Stimulated activated CD8-positive, alpha-beta memory T cell treated with anti-CD3 and anti-CD28 coated beads, Interleukin-7, amount 100 ng/mL, for 4 hours (primary cell): ENCODE measurements at places on chromosomes 2 and 18.

GRCh38 chr2:192208848-192209247 lies 14.1 kb upstream of the TMEFF2 start:
- no peak for DNase-seq

DNA sequence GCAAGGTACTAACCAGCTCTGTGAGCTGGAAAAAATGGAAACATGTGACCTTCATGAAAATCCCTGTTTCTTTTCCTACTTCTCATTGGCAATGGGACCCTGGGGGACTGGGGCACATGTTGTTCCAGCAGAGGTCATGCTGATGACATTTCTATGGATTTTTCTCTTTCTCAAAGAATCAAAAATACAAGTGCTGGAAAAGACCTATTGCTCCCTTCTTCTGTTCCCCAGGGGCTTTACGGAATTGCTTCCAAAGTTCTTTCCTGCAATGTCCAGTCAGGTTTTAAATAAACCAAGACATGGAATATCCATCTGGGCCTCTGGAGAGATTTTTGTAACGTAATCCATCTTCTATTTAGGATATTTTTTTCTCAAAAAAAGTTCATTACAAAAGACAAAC lies 1006.1 kb upstream of the CELF4 start:
- no peak for DNase-seq

GRCh38 chr2:120344214-120344975 lies 1.5 kb upstream of the INHBB start:
- no peak for DNase-seq

GRCh38 chr2:28343184-28343942 lies 49.3 kb upstream of the FOSL2 start:
- DNase-seq = no peak

- DNase-seq = no peak
These were observed 82.2 kb upstream of the ST8SIA3 start for GRCh38 chr18:57270156-57270555.

DNA sequence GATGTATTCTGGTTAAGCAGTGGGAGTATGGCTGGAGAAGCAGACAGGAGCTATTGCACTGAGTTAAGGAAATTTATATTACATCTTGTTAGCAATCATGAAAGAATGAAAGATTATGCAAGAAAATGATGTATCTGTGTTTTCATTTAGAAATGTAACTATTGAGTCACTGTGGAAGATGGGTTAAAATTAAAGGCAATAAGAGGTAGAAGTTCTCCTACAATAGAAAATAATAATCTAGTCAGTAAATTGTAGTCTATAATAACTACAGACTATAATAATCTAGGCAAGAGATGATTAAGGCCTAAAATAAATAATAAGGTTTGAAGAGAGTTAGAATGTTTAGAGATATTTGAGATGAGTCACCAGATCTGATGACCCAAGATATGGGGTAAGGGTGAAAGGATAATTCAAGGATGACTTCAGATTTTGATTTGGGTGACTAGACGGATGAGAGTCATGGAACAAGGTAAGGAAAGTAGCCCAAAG lies 371.9 kb upstream of the KCNH7 start:
- no peak for DNase-seq

- no peak for DNase-seq
These were observed 1315.1 kb upstream of the DDX18 start for GRCh38 chr2:116499389-116499788.

- DNase-seq = no peak
These were observed 131.4 kb upstream of the SIX2 start for GRCh38 chr2:45140675-45141074.

- no peak for DNase-seq
These were observed 149.7 kb downstream of the TRABD2A start for GRCh38 chr2:84731185-84731584.

DNA sequence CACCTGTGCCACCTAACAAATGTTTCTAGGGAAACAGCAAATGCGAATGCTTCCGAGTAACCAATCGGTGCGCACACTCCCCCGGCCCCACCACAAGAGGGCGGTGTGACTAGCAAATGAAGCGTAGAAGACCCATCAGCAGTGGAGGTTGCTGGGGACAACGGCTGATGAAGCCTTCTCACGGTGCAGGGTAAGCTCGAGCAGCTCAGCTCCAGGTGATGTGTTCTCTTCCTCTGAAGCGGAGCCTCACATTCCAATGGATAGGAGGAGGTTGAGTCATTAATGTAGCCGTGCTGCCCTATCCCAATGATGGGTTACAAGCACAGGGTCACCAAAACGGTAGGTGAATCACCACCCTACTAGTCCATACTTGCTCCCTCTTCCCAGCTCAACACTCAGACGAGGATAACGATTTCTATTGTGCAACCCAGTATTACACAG lies 127.6 kb upstream of the TWIST2 start:
- no peak for DNase-seq

- no peak for DNase-seq
These were observed 50.2 kb downstream of the TGOLN2 start for GRCh38 chr2:85277416-85278158.

DNA sequence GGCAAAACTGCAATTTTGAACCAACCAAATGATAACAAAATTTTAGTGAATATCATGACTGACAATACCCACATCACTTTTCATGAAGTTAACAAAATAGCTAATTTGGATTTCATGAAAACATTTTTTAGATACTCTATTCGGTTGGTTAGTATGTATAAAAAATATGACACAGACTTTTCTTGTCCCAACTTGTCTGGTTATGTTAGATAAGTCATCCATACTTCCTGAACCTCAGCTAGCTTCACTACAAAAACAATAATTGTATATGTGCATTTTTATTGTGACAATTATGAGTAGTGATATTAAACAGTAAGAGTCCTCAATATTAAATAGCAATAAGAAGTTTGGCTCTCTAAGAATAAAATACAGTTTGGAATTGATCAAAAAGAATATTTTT lies 408.1 kb upstream of the DSEL start:
- DNase-seq = no peak

DNA sequence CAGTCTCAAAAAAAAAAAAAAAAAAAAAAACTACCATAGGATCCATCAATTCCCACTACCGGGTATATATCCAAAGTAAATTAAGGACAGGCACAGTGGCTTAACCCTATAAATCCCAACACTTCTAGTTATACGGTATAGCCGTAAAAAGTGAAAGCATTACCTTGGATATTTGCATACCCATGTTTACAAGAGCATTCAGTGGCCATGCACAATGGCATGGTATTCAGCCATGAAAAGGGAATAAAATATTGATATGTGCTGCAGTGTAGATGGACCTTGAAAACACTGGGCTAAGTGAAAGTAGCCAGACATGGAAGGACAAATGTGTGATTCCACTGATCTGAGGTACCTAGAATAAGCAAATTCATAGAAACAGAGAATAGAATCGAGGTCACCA lies 111.8 kb upstream of the CAB39 start:
- no peak for DNase-seq

GRCh38 chr2:105836840-105837692 lies 92.4 kb downstream of the NCK2 start:
- no peak for DNase-seq

DNA sequence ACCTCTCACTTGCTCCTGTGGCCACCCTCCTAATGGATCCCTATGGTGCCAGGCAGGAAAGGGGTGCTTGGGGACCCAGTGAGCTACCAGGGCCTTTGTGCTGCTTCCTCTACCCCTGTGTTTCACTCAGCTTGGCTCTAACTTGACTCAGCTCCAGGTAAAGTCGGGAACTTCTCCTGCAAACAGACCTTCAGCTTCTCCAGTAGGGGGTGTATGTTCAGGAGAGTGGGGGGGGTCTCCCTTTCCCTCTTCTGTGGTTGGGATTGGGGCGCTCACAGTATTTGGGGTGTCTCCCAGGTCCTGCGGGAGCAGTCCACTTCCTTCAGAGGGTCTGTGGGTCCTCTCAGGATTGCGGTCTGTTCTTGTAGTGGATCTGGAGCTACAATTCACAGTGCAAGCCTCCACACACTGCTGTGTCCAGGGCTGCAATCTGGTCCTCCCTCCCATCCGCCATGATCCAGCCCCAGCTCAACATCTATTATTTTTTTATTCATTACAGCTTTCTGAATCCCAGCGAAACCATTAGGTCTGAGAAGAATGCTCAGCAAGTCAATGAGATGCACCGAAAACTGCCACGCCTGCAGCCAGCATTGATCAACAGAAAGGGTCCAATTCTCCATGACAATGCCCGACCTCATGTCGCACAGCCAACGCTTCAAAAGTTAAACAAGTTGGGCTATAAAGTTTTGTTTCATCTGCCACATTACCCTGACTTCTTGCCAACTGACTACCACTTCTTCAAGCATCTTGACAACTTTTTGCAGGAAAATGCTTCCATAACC lies 26.4 kb upstream of the SAP130 start:
- DNase-seq = no peak

DNA sequence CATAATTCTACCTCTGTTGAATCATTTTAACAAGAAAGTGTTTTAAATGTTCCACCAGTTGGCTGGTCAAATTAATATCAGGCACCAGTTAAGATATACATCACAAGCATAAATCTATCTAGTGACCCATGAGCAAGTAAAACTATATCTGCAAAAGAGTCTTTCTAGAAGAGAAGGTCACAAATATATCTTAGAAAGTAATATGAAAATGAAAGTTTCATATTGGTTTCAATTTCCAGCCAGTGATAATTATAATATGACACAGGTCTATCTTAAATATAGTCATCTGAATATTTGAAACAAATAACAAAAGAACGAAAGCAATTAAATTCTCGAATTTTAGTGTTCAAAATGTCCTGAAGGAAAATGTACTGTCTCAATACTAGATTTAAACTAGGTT lies 282.5 kb upstream of the KYNU start:
- no peak for DNase-seq

- no peak for DNase-seq
These were observed 208.4 kb downstream of the DYSF start for GRCh38 chr2:71661782-71662181.

DNA sequence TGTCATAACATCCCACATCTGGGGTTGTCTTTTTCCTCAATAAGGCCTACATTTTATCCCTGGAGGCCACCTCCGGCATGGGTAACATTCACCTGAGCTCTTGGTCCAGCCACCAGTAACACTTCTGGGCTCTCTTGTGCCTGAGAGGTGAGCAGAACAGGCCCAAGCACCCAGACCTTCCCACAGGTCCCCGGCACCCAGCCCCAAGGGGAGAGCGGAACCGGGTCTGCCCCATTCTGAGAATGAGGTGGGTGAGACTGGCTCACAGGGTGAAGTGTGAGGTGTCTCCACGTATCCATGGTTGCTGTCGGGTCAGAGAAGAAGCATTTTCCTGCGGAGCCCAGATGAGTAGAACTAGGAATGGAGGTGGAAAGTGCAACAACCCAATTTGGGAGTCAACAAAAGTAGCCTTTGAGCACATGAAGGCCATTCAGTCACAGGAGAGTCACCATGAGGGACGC lies 496.7 kb upstream of the MYT1L start:
- no peak for DNase-seq

GRCh38 chr2:30323499-30323898 lies 92.2 kb downstream of the LBH start:
- DNase-seq = no peak

- DNase-seq = no peak
These were observed 4.3 kb downstream of the TGOLN2 start for GRCh38 chr2:85323351-85323987.

GRCh38 chr2:105125428-105125827 lies 87.6 kb downstream of the MRPS9 start:
- DNase-seq = no peak

DNA sequence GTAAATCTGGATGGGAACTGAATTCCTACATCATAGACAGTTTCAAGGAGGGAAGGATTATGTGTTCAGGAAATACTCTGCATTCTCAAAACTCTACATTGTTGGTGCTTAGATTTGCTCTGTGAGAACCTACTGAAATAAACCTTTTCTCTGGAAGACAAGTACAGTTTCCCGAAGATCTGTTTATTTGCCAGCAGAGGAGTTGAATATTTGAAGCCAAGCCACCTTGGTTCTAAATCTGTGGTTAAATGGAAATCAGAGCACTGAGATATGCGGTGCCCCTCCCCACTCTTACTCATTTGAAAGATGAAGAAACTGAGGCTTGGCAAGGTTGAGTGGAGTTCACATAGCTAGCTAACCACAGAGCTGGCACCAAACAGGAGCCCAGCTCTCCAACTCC lies 146.3 kb upstream of the CTAGE1 start:
- DNase-seq = no peak

DNA sequence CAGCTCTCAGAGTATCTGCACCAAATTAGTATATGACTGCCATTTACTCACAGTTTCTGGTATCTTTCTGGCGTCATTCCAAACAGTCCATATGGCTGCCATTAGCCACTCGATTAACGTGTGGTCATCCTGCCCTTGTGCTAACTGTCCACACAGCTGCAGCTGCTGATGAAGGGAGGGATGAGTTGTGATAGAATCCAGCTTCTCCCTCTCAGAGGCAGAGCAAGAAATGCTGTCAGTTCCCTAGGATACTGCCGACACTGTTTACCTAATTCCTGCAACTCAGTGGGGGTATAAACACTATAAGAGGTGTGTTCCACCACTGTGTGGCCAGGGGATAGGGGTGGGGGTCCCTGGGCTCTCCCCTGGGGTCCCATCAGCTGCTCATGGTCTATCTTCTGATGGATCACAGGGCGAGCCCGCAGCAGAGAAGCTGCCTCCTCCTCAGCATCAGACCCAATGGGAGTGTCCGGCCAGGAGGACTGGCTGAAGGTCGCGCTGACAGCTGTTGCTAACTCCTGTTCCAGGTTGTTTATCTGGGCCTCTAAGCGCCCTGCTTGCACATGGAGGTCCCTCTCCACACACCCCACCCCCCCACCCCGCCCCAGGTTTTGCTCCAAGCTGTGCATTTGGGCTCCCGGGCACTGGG lies 17.3 kb upstream of the KLHL23 start:
- no peak for DNase-seq

DNA sequence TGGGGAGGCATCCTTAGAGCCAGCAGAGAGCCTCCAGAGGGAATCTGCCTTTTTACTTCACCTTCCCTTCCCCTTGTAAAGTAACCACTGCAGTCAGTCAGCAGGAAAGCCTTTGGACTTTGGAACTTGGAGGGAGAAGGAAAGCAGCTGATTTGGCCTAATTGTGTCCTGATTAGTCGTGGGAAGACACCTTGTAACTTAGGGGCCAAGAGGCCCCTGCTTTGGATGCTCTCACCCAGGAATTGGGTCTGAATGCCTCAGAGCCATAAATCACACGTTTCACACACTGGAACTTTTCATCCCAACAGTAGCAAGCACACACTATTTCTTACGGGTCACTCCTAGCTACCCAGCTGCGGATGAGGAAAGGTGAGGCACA lies 81.0 kb upstream of the PPM1B start:
- DNase-seq = no peak

GRCh38 chr2:80363791-80364349 lies 59.3 kb upstream of the LRRTM1 start:
- DNase-seq = no peak

- no peak for DNase-seq
These were observed 25.5 kb downstream of the CENPO start for GRCh38 chr2:24818721-24819167.
